ENCODE measurements at places on chromosomes 4 and X. TPM values are rescaled to one million over a fixed set of nuclear protein-coding genes. Genes with fewer than 3 reads are reported as not detected.

DNA sequence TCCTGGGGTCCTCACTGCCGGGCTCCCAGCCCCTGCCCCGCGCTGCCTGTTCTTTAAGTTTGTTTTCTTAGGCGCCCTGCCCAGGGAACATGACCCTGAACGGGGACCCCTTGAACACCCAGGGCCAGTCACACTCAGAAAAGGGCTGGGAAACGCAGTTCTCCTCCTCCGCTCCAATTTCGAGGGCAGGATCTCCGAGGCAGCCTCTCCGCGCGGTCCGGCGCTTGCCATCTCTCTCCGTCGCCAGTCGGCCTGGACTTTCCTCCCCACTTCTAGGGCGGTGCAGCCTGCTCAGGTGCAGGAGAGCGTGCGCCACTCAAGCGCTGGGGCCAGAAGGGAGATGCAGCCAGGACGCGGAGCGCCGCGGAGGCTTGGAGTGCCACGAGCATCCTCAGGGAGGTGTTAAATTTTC, 9.9 kb downstream of the PRDM8 start:
- DNase-seq: no peak

DNA sequence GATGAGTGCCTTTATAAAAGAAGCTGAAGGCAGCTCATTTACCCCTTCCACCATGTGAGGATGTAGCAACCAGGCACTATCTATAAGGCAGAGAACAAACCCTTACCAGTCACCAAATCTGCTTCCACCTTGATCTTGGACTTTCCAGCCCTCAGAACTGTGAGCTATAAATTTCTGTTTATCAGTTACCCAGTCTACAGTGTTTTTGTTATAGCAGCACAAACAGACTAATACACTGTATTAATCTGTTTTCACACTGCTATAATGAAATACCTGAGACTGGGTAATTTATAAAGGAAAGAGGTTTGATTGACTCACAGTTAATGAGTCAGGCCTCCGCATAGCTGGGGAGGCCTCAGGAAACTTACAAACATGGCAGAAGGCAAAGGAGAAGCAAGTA, 91.2 kb downstream of the SOWAHB start:
- no peak for DNase-seq

DNA sequence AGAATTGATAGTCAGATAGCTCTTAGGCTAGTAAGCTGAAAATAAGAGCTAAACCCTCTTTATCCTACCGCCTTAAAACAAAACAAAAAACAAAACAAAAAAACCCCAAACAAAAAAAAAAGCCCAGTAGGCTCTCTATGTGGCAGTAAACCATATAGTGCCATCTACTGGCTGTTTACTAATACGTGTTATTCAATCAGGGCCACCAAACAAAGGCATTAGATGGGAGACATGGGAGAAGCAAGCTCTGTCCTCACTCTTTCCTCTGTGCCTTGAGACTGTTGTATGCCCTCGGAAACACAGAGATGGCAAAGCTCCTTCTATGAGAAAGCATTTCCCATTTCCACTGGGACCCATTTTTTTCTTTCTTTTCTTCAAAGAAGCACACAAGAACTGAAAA, 148.8 kb upstream of the MID1 start:
- no peak for DNase-seq

GRCh38 chrX:57329008-57329407, 42.5 kb downstream of the FAAH2 start:
- DNase-seq: no peak

The GDI1 gene
- 107 TPM for polyA plus RNA-seq

DNA sequence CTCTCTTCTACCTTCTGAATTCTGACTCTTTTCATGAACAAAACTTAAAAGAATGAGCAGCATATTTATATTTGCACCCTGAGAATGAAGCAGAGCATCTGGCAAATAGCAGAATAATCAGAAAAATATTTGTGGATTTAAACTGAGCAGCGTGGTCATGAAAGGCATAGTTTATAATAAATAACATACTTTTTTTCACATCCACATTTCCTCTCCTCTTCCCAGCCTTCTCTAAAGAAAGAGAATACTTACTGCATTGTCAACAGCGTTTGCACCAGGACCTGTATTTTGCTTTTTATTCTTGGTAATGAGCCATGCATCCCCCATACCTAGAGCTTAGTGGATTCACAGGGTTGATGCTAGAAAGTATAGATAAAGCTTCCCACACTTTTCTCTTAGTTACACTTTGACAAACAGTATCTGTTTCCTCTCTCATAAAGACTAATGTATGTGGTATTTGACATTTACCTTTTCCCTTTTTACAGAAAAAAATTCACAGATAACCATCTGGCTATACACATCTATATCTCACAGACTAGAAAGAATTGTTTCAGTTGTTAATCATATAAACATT, 131.5 kb downstream of the PRSS12 start:
- DNase-seq: no peak

DNA sequence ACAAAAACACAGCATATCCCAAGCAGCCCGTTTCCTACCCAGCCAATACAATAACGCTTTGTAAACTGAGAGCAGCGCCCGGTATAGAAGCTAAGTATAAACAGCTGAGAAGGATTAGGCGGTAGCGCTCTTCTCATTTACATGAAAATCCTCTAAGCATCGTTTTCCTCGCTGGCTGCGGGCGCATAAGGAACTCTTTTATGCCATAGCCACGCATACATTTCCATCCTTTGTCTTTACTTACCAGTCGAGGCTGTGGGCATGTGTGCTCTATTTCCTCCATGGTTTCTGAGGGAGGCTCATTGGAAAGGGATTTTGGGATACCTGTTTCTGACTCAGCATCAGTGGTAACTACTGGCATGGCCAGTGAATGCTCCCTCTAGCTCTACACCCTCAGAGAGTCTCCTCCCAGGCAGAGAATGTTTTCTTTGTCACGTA, 383 bp downstream of the PCYT1B start:
- no peak for DNase-seq

The TMEM150C gene
- polyA plus RNA-seq: 8.3 TPM

- DNase-seq: no peak
These were observed 56.0 kb downstream of the NUDT11 start for GRCh38 chrX:51440365-51440764.

- DNase-seq: no peak
These were observed 879.9 kb downstream of the ARAP2 start for GRCh38 chr4:35364321-35364870.

The ADH1B gene
- polyA plus RNA-seq: 39.3 TPM
